ENCODE measurements at places on chromosomes 13 and 19. TPM values are rescaled to one million over a fixed set of nuclear protein-coding genes. Genes with fewer than 3 reads are reported as not detected.

WASF3 gene
- 15.9 TPM for total RNA-seq

CAPN12 gene
- 0.24 TPM for total RNA-seq

SHC2 gene
- total RNA-seq: 1.1 TPM

ZNF675 gene
- 6.2 TPM for total RNA-seq

SIRT6 gene
- 11.4 TPM for total RNA-seq

C13orf46 gene
- 1.3 TPM for total RNA-seq

CRX gene
- total RNA-seq: not detected

EFNA2 gene
- total RNA-seq: not detected

TTC9B gene
- total RNA-seq: not detected

CDC42EP5 gene
- 36.8 TPM for total RNA-seq

FGF9 gene
- total RNA-seq: not detected

PSG6 gene
- total RNA-seq: not detected

C2CD4C gene
- 0.12 TPM for total RNA-seq

KRTDAP gene
- not detected for total RNA-seq

SLITRK5 gene
- under 0.01 TPM for total RNA-seq

SULT2A1 gene
- not detected for total RNA-seq

Measured in hair follicle dermal papilla cell (primary cell).